Lower lobe of right lung (tissue), 2 donors: ENCODE measurements at places on chromosomes 7 and 10. TPM values are rescaled to one million over a fixed set of nuclear protein-coding genes. Genes with fewer than 3 reads are reported as not detected.

GRCh38 chr7:112214268-112214667 is 7.8 kb downstream of the ZNF277 start:
- no peak for DNase-seq
- no peaks in the 10 kb centered on the region for H3K36me3 ChIP-seq
- no peaks in the 10 kb centered on the region for H3K27me3 ChIP-seq
- H3K27ac ChIP-seq: no peak overlapping the region

- peaks cover 5% of the 10 kb centered on the region for H3K27me3 ChIP-seq
- H3K36me3 ChIP-seq: no peaks in the 10 kb centered on the region
- no peak for DNase-seq
- H3K4me1 ChIP-seq: no peaks in the 10 kb centered on the region
Measured at GRCh38 chr7:155836216-155837125, 24.2 kb upstream of the SHH start.

The LRRC17 gene
- 1.5 TPM for total RNA-seq

DNA sequence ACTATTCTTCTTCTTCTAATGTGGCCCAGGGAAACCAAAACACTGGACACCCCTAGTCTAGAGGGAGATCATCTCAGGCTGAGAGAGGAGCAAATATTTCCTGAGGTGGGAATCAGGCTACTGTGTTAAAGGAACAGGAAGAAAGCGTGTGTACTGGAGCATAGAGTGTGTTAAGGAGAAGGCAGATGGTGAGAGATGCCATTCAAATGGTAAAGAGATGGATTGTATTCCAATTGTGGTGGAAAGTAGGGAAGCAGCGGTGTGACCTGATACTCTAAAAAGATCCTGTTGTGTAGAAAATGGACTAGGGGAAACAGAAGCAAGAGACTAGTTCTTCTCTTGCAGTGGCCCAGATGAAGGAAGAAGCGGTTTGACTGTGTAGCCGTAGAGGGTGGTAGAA is 31.2 kb downstream of the RAB18 start:
- H3K36me3 ChIP-seq: peaks cover 46% of the 10 kb centered on the region
- H3K4me1 ChIP-seq: no peaks in the 10 kb centered on the region
- H3K4me3 ChIP-seq: no peak overlapping the region
- H3K27ac ChIP-seq: no peak overlapping the region
- no peak for DNase-seq

The INPP5F gene
- 16.0 TPM for total RNA-seq

DNA sequence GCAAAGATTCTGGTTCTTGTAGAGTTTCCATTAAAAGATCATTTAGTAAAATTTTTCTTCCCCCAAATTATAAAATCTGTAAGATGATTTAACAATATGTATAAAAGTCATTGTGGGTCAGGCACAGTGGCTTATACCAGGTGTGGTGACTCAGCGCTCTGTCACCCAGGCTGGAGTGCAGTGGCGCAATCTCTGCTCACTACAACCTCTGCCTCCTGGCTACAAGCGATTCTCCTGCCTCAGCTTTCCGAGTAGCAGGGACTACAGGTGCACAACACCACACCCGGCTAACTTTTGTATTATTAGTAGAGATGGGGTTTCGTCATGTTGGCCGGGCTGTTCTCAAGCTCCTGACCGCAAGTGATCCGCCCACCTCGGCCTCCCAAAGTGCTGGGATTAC is 68.0 kb downstream of the SEPTIN14 start:
- no peak overlapping the region for H3K27ac ChIP-seq
- no peaks in the 10 kb centered on the region for H3K4me1 ChIP-seq
- no peak overlapping the region for H3K4me3 ChIP-seq
- H3K36me3 ChIP-seq: no peaks in the 10 kb centered on the region
- DNase-seq: no peak

DNA sequence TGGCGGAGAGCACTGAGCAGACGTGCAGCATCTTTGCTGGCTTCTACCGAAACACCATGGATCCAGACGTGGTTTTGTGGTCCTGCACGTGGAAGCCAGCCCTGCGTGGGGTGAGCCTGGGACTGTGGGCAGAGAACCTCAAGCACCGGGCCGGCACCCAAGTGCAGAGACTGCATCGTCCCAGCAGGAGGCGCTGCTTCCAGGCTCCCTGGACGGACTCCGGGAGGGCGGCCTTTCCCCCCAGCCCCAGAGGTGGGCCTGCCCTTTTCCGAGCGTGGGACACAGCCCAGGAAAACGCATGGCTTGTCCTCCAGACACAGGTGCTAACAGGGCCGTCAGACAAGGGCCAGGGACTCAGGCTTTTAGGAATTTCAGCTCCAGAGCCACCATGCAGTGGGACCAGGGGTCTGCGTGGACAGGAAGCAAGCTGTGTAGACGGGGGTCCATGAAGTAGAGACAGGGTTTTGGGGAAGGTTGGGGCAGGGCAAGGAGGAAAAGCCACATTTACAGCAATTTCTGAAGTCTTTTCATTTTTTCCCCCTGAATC is 303.9 kb downstream of the WDR37 start:
- H3K4me3 ChIP-seq: no peak overlapping the region
- no peak overlapping the region for H3K27ac ChIP-seq
- no peaks in the 10 kb centered on the region for H3K4me1 ChIP-seq
- DNase-seq: no peak
- peaks cover 21% of the 10 kb centered on the region for H3K27me3 ChIP-seq
- no peaks in the 10 kb centered on the region for H3K36me3 ChIP-seq

GRCh38 chr7:44985033-44985695 is 6.3 kb upstream of the MYO1G start:
- DNase-seq: no peak
- H3K4me1 ChIP-seq: peaks cover 40% of the 10 kb centered on the region
- H3K36me3 ChIP-seq: peaks cover 44% of the 10 kb centered on the region

DNA sequence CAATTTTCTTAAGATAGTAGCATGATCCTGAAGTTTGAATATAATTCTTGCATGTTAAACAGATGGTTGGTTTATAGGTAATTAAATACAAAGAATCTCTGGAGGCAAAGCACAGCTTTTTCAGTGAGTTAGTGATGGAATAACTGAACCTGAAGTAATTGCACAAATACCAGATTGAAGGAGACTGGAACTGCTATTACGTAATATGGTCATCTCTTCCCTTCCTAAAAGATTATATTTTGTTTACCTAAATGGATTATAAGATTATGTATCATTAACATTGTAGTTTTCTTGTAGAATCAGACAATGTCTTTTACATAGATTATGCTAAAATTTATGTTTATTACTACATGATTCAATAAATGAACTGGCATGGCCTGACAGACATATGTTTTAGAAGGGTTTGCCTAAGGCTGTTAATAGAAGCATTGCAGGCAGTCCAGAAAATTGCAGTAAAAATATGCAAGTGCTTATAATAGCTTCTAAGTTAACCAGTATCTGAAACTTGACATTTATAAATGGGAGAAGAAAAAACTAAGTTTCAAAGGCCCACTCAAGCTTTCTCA is 35.8 kb upstream of the GPR37 start:
- no peaks in the 10 kb centered on the region for H3K36me3 ChIP-seq
- H3K4me1 ChIP-seq: no peaks in the 10 kb centered on the region
- no peak for DNase-seq
- H3K4me3 ChIP-seq: no peak overlapping the region
- H3K27me3 ChIP-seq: no peaks in the 10 kb centered on the region

DNA sequence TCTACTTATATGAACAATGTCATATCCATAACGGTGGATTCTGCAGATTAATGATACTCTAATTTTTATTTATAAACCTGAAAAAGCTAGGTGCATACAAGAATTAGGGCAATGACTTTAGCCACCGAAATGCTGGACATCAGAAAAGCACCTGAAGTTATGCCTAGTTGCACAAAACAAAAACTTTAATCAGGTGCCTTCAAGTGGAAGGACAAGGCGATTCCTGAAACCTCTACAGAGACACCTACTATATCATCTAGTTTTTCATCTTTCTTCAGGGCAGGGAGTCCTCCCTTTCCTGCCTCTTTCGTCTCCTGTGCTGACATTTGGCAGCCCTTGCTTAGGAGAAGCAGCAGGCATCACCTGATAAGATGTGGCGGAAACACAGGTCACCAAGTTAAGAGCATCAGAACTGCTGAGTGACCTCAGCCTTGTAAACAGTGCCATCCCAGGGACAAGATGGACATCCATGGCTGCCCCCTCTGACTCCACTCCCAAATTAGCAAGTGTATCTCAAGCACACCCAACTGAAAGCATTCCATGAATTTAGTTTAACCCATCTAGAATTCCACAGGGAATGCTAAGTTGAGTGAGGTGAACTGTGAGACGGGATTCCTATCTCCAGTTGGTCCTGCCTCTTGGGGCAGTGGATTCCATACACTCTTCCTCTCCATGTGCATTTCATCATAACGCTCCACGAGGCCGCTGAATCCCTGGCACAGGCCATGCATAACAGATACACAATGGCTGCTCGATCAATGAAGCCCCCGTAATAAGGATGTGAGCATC is 5.8 kb downstream of the ITPRIP start:
- DNase-seq: no peak
- H3K4me1 ChIP-seq: peaks cover 95% of the 10 kb centered on the region
- no peaks in the 10 kb centered on the region for H3K27me3 ChIP-seq
- no peak overlapping the region for H3K4me3 ChIP-seq
- H3K27ac ChIP-seq: peak overlapping the region; percentile 99
- no peaks in the 10 kb centered on the region for H3K36me3 ChIP-seq

The VAX1 gene
- not detected for total RNA-seq

GRCh38 chr10:61623161-61623560 is 39.6 kb upstream of the CABCOCO1 start:
- DNase-seq: no peak
- H3K4me3 ChIP-seq: no peak overlapping the region
- no peaks in the 10 kb centered on the region for H3K27me3 ChIP-seq
- peaks cover 19% of the 10 kb centered on the region for H3K4me1 ChIP-seq
- no peaks in the 10 kb centered on the region for H3K36me3 ChIP-seq
- H3K27ac ChIP-seq: peak overlapping the region; percentile 20

DNA sequence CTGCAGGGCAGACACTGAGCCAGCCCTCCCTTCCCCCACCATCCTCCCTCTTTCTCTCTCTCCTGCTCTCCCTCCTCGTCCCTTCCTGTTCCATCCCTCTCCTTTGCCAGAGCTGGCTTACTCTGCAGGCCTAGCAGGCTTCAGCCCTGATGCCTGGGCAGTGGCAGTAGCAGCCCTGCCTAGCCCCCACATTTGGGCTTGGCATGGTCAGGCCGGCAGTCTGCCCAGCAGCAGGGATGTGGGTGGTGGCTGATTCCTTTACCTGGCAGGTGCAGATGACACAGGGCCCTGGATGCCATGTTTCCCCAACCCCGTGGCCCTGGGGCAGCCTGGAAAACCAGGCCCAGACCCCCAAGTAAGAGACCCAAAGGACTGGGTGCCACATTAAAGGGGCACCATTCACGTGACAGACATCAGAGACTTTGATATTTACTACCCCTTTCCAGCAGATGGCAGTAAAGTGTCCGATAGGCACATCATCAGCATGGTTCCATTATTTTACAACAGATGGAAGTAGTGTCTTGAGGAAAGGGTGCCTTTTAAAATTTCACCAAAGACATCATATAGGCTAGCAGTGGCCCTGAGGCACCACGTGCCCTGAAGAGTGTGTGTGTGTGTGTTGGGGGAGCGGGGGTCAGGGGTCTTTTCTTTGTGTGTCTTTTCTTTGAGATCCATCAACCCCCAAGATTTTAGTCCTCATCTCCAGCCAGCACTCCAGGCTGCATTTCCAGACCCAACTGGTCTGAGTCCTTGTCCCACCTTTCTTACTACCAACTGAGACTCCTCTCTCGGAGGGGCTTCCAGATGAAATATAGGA is 5.9 kb downstream of the KCP start:
- H3K27me3 ChIP-seq: peaks cover 37% of the 10 kb centered on the region
- H3K36me3 ChIP-seq: no peaks in the 10 kb centered on the region
- no peak overlapping the region for H3K27ac ChIP-seq

GRCh38 chr10:119859420-119860258 is 13.0 kb downstream of the MCMBP start:
- peaks cover 16% of the 10 kb centered on the region for H3K4me1 ChIP-seq
- no peak for DNase-seq
- H3K27me3 ChIP-seq: no peaks in the 10 kb centered on the region
- peaks cover 39% of the 10 kb centered on the region for H3K36me3 ChIP-seq
- no peak overlapping the region for H3K4me3 ChIP-seq

The FANK1 gene
- 11.5 TPM for total RNA-seq

DNA sequence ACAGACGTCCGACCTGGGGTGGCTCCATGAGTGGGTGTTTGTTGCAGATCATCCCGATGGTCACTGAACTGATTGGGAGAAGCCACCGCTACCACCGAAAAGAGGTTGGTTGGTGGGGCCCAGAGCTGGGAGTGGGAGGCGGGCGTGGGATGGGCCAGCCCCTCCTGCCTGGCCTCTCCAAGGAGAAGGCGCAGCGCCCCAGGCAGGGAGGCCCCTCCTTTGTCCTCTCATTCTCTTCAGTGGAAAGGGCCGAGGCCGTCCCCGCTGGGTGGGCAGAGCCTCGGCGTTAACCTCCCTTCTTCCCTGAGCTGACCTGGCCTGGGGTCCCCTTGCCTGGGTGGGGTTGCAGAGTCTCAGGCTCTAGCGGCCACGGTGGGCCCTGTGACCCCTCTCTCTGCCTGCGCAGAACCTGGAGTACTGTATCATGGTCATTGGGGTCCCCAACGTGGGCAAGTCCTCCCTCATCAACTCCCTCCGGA is 5.2 kb downstream of the MTG1 start:
- DNase-seq: peak; percentile 28
- H3K36me3 ChIP-seq: peaks cover 71% of the 10 kb centered on the region
- peaks cover 12% of the 10 kb centered on the region for H3K4me1 ChIP-seq
- H3K4me3 ChIP-seq: no peak overlapping the region
- no peaks in the 10 kb centered on the region for H3K27me3 ChIP-seq

The PARP12 gene
- 122 TPM for total RNA-seq

DNA sequence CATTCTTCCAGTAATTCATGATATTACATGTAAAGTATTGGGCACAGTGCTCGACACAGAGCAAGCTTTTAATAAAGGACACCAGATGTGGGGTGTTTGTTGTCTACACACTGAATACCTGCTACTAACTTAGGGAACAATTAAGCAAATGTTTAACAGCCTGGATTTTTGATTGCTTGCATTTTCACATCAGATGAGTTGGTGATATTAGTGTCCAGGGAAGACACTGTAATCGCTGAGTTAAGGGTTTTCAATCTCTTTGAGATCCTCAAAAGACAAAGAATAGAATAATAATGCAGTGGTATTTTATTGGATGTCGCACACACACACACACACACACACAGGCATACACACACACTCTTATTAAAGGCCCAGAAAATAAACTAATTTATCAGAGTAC is 79.1 kb downstream of the VIM start:
- H3K4me1 ChIP-seq: no peaks in the 10 kb centered on the region
- H3K36me3 ChIP-seq: no peaks in the 10 kb centered on the region
- no peak overlapping the region for H3K27ac ChIP-seq
- no peak for DNase-seq
- no peak overlapping the region for H3K4me3 ChIP-seq
- H3K27me3 ChIP-seq: no peaks in the 10 kb centered on the region

The NUDCD3 gene
- total RNA-seq: 87.6 TPM

- H3K36me3 ChIP-seq: no peaks in the 10 kb centered on the region
- no peaks in the 10 kb centered on the region for H3K27me3 ChIP-seq
- no peak overlapping the region for H3K27ac ChIP-seq
- H3K4me1 ChIP-seq: no peaks in the 10 kb centered on the region
- H3K4me3 ChIP-seq: no peak overlapping the region
Measured at GRCh38 chr7:74464931-74465886, 11.5 kb downstream of the GTF2IRD1 start.
